AG20443 (cell line): ENCODE measurements at places on chromosomes 1 and 21.
A peak's percentile ranks its signal among the peaks of the same experiment; 100 is the strongest.

GRCh38 chr1:192140382-192140781, 17.9 kb upstream of the RGS18 start:
- DNase-seq, result no peak

DNA sequence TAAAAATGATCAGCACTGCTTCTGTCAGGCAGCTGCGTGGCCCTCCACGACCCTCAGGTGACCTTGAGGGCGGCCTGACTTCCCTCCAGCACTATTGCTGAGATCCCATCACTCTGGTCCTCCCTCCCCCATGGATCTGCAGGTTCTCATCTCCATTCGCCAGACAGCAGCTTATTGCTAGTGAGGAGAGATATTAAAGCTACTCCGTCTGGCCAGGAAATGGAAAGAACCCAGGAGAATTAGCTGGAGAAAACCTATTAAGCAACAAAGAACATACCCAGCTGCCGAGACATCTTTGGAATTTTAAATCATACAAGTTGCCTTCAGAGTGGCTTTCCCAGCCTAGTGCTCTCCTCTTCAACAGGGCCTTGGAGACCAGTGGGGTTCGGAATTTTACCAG, 25.7 kb upstream of the KCNN3 start:
- DNase-seq, result peak; percentile 36

GRCh38 chr1:161836018-161836417, 69.9 kb downstream of the ATF6 start:
- DNase-seq, result peak; percentile 11

DNA sequence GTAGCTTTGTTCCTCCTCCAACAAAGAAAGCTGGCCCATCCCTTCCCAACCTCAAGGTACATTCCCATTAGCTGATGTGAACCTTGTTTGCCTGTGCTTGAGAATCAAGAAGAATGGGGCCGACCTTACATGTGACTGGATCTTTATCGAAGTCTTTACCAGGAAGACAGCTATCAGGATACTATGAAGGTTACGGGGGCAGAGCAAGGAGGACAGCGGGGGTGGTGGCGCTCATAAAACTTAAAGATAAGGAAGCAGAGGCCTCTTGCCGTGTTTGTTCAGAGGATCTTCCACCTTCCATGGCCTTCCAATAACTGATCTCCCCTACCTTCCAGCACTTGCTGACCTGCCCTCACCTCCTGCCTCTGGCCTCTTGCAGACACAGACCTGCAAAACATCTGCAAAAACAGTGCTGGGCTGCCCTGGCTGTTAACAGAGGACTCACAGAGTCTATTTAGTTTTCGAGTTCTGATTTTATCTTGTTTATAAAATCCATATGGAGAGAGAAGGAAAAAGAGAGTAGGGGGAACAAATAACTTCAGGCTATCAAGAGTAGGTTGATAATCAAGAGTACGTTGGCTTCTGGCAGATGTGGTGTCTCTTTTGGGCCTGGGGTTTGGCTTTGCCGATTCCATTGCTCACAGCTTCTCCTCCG, 198.0 kb downstream of the HUNK start:
- no peak for DNase-seq

GRCh38 chr1:28811766-28812668, at the start of gene OPRD1:
Gene OPRD1 (plus strand): TSS chr1:28812170. CDS start chr1:28812384, 214 bp downstream.
- no peak for DNase-seq

GRCh38 chr1:155455588-155456195, 106.9 kb downstream of the ASH1L start:
- DNase-seq, result peak; percentile 23
